Stimulated activated CD8-positive, alpha-beta memory T cell treated with anti-CD3 and anti-CD28 coated beads, Interleukin-4, amount 100 ng/mL, for 1 hour (primary cell): ENCODE measurements at places on chromosomes 2 and 18.

- DNase-seq, result no peak
Observed at GRCh38 chr2:120448961-120449810, 103.2 kb downstream of the INHBB start.

DNA sequence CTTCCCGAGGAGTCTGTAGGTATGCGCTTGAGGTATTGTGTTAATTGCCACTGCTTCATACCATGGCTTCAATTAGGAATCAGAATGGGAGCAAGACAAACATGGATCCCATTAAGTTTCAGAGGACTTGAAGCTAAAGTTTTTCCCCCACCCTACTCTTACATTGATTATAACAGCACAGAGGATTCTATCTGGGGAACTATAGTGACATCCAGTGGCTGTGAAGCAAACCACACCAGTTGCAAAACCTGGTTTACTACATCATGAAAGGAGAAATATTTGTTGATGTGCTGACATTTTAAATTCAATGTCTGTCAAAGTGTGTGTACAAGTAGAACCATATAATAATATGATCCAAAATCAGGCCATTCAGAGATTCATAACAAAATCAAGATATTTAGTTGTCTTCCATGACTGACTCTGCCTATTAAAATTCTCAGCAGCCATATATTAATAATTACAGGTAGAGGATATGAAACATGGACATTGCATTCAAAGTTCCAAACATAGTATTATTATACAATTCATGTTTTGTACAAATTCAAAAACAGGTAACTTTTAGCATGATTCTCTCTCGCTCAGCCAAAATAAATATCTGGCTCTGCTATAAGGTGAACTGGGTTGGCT is 82.9 kb downstream of the GRB14 start:
- DNase-seq, result no peak

- DNase-seq, result no peak
Observed at GRCh38 chr2:223900066-223900465, 45.1 kb downstream of the WDFY1 start.

- no peak for DNase-seq
Observed at GRCh38 chr18:80198391-80198790, 48.9 kb downstream of the PARD6G start.

GRCh38 chr18:79748321-79749180 is 49.2 kb upstream of the KCNG2 start:
- no peak for DNase-seq

GRCh38 chr2:20436716-20437470 is 10.0 kb upstream of the RHOB start:
- DNase-seq, result no peak

DNA sequence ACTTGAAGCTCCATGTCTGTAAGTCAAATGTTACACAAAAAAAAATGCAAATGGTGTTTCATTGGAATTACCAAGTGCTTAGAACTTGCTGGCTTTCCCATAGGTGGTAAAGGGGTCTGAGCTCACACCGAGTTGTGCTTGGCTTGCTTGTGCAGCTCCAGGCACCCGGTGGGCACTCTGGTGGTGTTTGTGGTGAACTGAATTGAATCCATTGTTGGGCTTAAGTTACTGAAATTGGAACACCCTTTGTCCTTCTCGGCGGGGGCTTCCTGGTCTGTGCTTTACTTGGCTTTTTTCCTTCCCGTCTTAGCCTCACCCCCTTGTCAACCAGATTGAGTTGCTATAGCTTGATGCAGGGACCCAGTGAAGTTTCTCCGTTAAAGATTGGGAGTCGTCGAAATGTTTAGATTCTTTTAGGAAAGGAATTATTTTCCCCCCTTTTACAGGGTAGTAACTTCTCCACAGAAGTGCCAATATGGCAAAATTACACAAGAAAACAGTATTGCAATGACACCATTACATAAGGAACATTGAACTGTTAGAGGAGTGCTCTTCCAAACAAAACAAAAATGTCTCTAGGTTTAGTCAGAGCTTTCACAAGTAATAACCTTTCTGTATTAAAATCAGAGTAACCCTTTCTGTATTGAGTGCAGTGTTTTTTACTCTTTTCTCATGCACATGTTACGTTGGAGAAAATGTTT is 97.9 kb upstream of the IL1R2 start:
- DNase-seq, result no peak

DNA sequence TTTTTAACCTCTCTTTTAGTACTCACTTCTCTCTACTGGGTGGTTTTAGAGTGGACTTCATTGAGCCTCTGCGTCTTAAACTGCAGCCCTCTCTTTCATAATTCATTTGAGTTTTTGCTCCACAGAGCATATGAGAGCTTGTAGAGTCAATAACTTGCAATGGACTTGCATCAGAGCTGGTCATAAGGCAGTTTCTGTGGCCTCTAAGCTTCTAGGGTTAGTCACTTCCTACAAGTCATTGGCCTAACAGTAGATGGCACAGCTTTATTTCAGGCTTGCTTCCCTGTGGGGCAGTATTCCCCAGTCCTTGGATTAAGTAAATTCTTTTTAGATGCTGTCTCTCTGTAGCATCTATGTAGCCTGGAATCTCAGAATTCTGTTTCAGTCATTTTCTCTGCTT is 1435.7 kb downstream of the LRP1B start:
- DNase-seq, result no peak

DNA sequence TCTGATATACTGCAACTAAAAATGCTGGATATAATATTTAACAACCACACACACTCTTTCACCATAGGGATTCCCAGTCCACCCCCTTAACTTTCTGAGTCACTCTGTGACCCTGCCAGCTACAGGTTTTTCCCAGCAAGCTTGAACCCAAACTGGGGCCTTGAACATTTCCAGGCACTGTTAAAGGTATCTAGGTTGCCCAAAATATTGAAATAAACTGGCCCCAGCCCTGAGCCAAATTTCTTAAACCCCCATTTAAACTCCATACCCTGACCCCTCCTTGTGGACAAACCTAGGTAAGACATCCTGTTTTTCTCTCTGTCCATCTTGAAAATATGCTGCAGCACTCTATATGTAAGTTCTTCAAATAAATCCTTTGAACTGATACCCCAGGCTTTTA is 19.7 kb upstream of the DCTN1 start:
- no peak for DNase-seq

GRCh38 chr2:26710743-26711456 is 18.4 kb downstream of the KCNK3 start:
- DNase-seq, result no peak

DNA sequence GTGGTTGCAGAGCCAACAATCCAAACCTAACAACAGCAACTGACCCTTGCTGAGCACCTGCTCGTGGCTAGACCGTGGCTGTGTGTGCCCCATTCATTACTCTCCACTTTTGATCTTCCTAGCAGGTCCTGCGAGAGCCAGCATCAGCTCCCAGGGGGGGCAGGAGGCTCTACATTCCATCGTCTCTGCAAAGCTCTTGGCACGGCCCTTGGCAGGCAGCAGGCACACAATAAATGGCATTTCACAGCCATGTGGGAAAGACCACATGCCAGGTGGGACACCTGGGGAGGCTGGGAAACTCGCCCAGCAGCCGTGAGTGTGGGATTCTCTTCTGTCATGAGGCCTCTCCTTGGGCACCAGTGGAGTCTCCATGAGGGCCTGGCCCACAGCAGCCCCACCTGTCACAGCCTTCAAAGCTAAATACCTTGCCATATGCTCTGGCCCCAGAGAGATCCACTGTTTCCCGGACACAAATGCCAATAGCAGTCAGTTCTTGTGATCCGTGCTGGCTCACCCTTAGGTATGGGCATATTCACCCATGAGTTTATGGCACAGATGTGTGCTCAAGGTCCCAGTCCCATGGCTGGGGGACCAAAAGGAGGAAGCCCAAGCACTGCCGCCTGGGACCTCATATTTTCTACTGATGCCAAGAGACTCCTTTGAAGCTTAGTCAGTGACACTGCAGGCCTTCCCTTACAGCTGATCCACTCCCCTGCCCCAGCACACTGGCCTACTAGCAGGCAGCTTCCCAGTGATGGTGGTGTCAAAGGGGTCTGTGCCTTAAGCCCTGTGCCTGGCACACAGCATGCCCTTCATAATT is 6.8 kb upstream of the TEX51 start:
- no peak for DNase-seq

DNA sequence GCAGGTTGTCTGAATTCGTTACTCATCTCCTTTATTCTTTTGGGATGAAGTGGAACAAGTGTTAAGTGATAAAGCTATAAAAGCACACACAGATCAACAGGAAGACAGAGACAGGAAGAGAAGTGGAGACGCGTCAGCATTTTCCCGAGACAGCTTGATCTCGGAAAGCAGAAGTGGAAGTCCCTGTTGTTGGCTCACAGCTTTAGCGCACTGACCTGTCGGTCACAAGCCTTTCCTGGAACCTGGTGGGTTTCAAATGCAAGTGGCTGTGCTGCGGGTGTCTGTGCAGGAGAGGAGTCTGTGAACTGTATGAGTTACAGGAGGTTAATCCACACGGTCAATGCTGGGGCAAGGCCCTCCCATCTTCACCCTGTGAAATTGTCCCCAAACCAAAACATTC is 116.6 kb upstream of the PELI1 start:
- no peak for DNase-seq

DNA sequence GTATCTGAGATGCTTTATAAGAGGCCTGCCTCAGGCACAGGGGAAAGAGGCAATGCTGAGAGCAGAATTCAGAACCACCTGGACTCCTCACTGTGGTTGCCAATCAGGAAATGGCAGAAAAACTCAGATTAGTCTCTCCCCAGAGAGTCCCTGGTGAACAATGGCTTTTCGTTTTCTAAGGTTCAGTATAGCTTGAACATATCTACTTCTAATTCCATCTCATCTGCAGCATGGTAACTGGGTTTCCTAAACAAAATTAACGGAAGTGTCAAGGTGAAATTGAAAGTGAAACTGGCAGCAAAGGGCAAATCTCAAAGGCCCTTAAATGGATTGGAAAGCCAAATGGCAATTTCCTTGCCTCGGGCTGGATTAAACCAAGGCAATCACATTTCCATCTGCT is 480.2 kb upstream of the ACVR2A start:
- no peak for DNase-seq

DNA sequence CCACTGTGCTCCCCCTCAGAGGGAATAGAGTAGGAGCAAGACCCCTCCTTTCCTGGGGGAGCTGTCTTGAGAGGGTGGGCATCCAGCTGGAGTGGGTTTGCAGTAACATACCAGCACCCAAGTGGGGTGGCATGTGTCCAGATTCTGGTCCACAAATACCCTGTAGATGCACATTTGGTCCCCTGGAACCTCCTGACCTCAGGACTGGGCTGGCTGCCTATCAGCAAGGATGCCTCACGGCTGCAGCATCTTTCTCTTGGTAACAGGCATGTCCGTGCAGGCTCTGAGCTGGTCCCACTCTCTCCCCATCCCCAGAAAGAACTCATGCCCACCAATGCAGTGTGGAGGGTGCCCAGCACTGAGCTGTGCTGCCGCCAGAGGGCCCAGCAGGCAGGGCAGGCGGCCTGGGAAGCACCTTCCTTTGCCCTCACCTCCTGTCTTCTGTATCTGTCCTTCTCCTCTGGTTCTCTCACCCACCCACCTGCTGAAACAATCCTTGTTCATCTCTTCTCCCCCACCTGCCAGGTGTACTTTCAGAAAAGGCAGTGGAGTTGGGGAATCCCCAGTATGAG is 47.4 kb downstream of the ITGB1BP1 start:
- DNase-seq, result no peak
